Hindlimb muscle (tissue), 1 donor: ENCODE measurements at places on chromosomes 4 and X. TPM values are rescaled to one million over a fixed set of nuclear protein-coding genes. Genes with fewer than 3 reads are reported as not detected.
A peak's percentile ranks its signal among the peaks of the same experiment; 100 is the strongest.

The DUX4 gene
- 0.58 TPM for polyA plus RNA-seq

The KLHL13 gene
- 54.8 TPM for polyA plus RNA-seq

The ADGRG2 gene
- polyA plus RNA-seq, result 2.5 TPM

The ARHGAP36 gene
- polyA plus RNA-seq, result 522 TPM

The SSX2 gene
- polyA plus RNA-seq, result not detected

The BRCC3 gene
- polyA plus RNA-seq, result 12.1 TPM

The SSX1 gene
- not detected for polyA plus RNA-seq

DNA sequence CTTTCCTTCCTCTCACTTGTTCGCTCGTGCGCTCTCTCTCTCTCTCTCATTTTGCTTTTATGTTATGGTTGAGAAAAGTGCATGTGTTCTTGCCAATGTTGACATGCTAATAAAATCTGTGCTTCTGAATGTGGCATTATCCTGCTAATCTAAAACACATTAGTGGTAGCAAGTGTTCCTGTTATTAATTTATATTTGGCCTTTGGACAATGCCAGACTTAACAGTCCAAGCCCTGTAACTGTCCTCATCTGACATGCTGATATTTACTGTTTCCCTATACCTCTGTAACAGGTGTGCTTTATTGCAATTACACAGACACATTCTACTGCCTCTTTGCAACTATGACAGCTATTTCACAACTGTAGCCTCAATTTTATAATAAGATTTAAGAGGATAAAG lies 2.7 kb downstream of the PPARGC1A start:
- no peak for DNase-seq

- DNase-seq, result no peak
These were observed 6.6 kb upstream of the POU3F4 start for GRCh38 chrX:83501530-83501929.

GRCh38 chrX:101079736-101080270 lies 1.1 kb downstream of the TMEM35A start:
- no peak for DNase-seq

- no peak for DNase-seq
These were observed 146.8 kb downstream of the RPA4 start for GRCh38 chrX:97030463-97030862.

DNA sequence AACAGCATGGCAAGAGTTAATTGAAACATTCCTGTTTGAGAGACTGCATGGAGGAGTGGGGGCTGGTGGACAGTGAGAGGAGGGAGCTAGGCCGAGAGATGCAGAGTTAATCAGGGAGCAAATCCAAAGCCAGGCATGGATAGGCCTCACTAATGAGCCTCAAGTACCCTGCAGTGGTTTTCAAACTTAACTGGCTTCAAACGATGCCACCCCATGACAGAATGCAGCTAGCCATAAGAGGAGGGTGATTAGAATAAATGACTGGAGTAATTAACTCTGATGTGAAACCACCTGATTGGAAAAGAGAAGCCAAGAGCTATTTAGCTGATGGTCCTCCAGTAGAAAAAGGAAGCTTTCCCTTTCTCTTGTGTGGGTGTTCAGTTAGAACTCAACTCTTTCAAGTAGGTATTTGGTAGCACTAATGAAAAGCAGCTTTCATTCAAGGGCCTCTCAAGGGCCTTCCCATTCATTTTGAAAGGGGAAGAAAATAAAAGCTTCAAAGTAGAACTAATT lies 215.4 kb upstream of the MAB21L2 start:
- no peak for DNase-seq

DNA sequence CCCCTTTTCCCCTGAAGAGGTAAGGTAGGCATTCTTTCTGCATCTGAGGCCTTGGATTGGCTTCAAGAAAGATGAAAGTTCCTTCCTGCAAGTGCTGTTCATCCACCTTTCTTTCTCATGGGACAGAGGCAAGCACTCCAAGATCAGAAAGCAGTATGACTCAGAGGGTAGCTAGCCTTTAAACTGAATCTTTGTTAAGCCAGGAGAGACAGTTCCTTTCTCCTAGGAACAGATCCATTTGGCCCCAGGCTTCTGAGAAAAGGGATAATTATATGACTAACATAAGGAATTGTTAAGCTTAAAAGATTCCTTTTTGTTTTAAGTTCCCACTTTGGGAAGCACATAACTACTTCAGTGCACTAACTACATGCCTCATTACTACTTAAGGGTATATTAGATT lies 192.0 kb downstream of the PPP3CA start:
- DNase-seq, result no peak

- DNase-seq, result no peak
These were observed 147.1 kb upstream of the RPS6KA6 start for GRCh38 chrX:84335121-84335520.

GRCh38 chr4:80266253-80266901 lies at the start of gene FGF5:
TSS of gene FGF5 (plus strand) at chr4:80266664. CDS start at chr4:80266825, 161 bp downstream.
- DNase-seq, result peak; percentile 40

DNA sequence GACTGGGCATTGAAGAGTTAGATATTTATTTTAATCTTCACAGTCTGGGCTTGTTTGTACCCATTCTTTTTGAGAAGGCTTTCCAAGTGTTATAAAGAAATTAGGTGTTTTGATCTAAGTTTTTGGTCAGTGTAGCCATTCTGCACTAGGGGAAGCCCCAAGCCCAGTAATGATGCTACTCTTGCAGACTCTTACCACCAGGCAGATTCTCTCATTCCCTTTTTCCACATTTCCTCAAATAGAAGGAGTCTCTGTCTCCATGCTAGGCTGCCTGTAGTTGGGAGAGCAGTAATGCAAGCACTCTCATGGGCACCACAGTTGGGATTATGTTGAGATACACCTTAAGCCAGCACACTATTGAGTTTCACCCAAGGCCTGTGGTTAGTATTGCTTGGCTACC lies 21.5 kb downstream of the CDX4 start:
- no peak for DNase-seq

GRCh38 chrX:9578083-9578779 lies 113.4 kb downstream of the TBL1X start:
- no peak for DNase-seq

- DNase-seq, result no peak
These were observed 13.7 kb downstream of the STAG2 start for GRCh38 chrX:123975180-123975579.

DNA sequence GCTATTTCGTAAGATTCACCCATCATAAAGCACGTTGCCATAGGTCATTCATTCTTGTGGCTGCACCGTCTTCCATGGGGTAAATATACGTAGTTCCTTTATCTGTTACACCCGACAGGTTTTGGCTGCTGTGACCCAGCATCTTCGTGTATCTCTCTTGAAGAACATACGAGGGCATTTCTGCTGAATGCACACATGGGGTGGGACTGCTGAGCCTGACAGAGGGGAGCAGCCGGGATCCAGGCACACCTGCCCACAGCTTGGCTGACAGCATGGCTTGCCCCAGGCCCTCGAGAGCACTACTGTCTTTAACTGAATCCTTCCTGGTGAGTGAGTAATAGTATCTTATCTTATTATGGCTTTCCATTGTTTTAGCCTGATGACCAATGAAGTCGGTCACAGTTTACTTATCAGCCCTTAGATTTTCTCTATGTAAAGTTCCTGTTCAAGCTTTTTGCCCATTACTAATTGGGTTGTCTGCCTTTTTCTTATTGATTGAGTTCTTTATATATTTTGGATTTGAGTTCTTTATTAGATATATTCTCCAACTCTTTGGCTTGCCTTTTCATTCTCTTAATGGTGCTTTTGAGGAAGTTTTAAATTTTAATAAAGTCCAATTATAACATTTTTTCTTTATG lies 45.0 kb upstream of the MXD4 start:
- DNase-seq, result no peak

GRCh38 chr4:112951362-112952312 lies 97.8 kb upstream of the ANK2 start:
- DNase-seq, result no peak

- DNase-seq, result no peak
These were observed 58.6 kb upstream of the CXCL8 start for GRCh38 chr4:73681776-73682175.

DNA sequence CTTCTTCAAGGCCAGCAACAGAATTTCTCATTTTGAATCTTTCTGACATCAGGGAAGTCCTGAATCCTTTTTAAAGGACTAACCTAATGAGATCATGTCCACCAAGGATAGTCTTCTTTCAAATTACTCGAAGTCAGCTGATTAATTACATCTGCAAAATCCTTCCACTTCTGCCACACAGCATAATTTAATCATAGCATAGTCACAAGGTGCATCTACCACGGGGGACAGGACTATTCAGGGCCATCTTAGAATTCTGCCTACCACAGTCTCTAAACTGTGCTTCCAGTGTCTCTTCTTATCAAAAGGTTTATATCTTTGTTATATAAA lies 53.7 kb downstream of the ATP10D start:
- no peak for DNase-seq

DNA sequence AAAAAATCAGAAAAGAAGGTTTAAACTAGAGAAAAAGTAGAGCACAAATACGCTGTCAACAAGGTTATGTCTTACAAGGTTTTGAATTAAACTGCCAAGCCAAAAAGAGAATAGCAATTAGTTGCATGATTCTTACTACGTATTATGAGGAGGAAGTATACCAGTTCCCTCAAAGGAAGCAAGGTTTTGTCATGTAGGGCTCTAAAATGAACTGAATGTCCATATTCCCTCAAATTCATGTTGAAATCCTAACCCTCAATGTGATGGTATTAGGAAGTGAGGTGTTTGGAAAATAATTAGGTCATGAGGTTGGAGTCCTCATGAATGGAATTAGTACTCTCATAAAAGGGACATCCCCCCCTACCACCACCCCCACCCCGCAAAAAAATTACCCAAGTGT lies 201.0 kb downstream of the FBXW7 start:
- no peak for DNase-seq

- DNase-seq, result no peak
These were observed 41.4 kb upstream of the MAB21L2 start for GRCh38 chr4:150540536-150540935.

DNA sequence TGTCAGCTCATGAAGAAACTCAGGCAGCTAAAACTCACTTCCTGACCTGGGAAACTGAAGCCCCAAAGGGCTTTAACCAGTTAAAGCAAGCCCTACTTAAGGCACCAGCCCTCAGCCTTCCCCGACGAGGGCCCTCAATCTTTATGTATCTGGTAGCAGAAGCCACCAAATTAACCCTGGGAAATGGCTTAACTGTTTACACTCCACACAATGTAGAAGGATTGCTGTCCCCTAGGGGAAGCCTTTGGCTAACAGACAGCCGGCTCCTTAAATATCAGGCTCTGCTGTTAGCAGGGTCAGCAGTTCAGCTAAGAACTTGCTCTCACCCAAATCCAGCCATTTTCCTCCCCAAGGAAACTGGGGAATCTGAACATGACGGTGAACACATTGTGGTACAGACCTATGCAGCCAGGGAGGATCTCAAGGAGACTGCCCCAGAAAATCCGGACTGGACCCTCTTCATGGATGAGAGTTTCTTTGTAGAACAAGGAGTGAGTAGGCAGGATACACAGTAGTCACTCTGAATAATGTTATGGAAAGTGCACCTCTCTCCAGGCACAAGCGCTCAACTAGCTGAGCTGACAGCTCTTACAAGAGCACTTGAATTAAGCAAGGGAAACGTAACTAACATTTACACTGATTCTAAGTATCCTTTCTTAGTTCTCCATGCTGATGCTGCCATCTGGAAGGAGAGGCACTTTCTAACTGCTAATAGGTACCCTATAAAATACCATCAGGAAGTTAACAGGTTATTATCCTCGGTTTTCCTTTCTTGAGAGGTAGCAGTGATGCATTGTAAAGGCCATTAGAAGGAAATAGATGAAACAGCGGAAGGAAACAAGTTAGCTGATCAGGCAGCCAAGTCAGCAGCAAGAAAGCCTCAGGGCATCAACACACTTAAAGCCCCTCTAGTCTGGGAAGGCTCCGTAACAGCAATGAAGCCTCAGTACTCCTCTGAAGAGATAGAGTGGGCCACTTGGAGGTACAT lies 9.6 kb upstream of the NAF1 start:
- DNase-seq, result no peak

DNA sequence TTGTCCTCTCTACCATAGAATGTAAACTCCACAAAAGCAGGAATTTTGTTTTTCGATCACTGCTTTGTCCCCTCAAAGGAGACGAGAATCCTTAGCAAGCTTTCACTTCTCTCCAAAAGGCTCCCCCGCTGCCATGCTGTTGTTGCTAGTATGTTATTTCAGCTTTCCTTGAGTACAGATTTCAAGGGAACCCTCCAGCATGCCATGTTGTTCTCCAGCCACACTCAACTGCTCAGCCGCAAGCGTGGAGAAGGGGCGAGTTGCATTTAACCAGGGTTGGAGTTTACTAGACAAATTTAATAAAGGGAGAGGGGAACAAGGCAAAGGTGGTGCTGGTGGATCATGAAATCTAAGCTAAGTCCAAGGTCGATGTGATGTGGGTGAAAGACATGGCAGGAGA lies 23.1 kb downstream of the NSDHL start:
- no peak for DNase-seq

GRCh38 chrX:6930307-6930849 lies 217.1 kb upstream of the STS start:
- no peak for DNase-seq

- DNase-seq, result no peak
These were observed 8.8 kb downstream of the DDX53 start for GRCh38 chrX:23008431-23009099.

DNA sequence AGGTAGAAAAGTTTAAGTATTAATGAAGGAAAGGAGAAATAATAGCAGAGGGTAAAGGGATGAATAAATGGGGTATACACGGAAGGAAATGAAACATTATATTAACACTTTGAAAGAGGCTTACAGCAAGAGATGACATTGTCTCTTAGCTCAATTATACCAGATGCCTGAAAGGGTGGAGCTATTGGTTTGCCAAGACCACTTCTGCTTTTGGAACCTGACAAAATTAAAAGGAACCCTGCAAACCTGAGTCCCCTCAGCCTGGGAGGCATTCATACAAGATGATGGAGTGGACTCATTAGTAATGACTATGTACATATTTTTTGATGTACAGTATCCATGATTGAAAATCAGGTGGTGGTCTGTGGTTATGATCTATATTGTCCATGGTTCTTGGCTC lies 45.1 kb upstream of the HPF1 start:
- DNase-seq, result no peak

- DNase-seq, result no peak
These were observed 60.4 kb downstream of the MMRN1 start for GRCh38 chr4:89954906-89955695.

GRCh38 chrX:20205927-20206708 lies 60.6 kb downstream of the RPS6KA3 start:
- no peak for DNase-seq

DNA sequence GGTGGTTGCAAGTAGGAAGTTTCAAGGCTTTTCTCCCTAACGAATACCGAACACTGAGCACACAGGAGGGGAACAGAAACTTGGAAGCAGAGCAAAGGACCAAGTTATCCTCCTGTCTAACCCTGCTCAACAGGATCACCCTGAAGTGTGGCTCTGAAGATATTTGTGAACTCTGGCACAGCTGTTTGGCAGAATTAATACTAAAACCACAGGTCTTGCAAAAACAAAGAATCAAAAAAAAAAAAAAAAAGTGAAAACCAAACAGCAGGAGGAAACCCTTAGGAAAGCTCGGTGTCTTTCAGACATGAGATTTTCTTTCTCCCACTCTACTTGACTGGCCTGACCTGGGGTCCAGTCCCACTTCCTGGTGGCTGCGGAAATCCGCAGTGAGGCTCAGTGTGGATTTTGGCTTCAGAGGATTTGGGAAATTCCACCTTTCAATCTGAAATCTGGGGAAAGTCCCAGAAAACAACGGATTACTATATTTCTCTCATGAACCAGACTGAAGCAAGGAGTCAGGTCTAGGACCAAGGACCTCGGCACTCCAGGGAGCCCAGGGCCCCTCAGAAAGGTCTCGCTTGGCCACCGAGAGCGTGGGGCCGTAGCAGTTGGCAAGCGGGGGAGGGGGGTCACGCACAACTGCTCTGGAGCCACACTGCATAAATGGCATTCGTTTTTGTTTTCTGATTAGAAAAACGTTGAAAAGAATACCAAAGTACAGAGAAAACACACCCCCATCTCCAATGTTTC lies 867 bp downstream of the TIFA start:
- peak; percentile 41 for DNase-seq
